ENCODE measurements at places on chromosomes 6 and 20.

GRCh38 chr20:25136643-25137559, 55.0 kb upstream of the VSX1 start:
- DNase-seq, result no peak

- no peak for DNase-seq
Measured at GRCh38 chr6:74606582-74607071, 599.2 kb downstream of the COL12A1 start.

GRCh38 chr20:21278829-21279228, 24.3 kb upstream of the XRN2 start:
- no peak for DNase-seq

- no peak for DNase-seq
Measured at GRCh38 chr6:150236544-150236943, 93.7 kb downstream of the PPP1R14C start.

- DNase-seq, result no peak
Measured at GRCh38 chr6:5570641-5571040, 309.3 kb downstream of the FARS2 start.

GRCh38 chr20:57282670-57283361, 16.4 kb upstream of the BMP7 start:
- no peak for DNase-seq

DNA sequence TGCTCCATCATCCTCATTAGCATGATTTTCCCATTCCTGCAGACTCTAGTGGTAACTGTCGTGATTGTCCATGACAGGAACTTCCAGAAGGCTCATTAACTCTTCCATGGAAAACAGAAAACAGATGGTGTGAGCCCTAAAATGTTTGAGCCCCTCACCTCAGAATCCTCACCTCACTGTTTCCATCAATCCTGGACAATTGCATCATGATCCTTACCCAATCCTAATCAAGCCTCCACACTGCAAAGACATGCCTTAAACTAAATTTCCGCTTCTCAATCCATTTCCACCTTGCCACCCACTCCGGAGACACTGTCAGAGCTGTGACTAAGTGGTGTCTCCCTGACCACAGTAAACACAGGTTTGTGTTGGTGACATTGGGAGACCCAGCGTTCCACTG, 311.0 kb upstream of the JARID2 start:
- DNase-seq, result no peak

Measured in NCI-H1105 treated with DMSO at 0.1 percent for 48 hours (cell line).